Airway epithelial cell (primary cell): ENCODE measurements at places on chromosomes 13 and 19. TPM values are rescaled to one million over a fixed set of nuclear protein-coding genes. Genes with fewer than 3 reads are reported as not detected.

Gene SHISA7
- total RNA-seq, result not detected in 2 replicates

Gene CLDN10
- total RNA-seq, result 0.78 and 1.7 TPM in 2 replicates

Gene GRK1
- not detected in 2 replicates for total RNA-seq

Gene NAPSA
- total RNA-seq, result 0.56 and 1.1 TPM in 2 replicates

Gene MEGF8
- total RNA-seq, result 17.3 and 17.5 TPM in 2 replicates

Gene KIR3DL2
- not detected in 2 replicates for total RNA-seq

Gene MEDAG
- not detected in 2 replicates for total RNA-seq

Gene SUGP2
- total RNA-seq, result 13.4 and 19.0 TPM in 2 replicates

Gene SACS
- 13.3 and 19.7 TPM in 2 replicates for total RNA-seq

Gene SLC17A7
- total RNA-seq, result 0.14 TPM in 1 of 2 replicates, not detected in the other

Gene ZNF112
- total RNA-seq, result 1.5 and 2.2 TPM in 2 replicates

Gene NEK3
- 8.4 and 9.4 TPM in 2 replicates for total RNA-seq

Gene NACC1
- 55.1 and 80.2 TPM in 2 replicates for total RNA-seq

Gene WTIP
- total RNA-seq, result 3.5 and 12.5 TPM in 2 replicates

Gene CASP14
- total RNA-seq, result 0.07 TPM in 1 of 2 replicates, not detected in the other
